Hematopoietic multipotent progenitor cell (in vitro differentiated cells): ENCODE measurements at places on chromosomes 1 and 21. TPM values are rescaled to one million over a fixed set of nuclear protein-coding genes. Genes with fewer than 3 reads are reported as not detected.

DNA sequence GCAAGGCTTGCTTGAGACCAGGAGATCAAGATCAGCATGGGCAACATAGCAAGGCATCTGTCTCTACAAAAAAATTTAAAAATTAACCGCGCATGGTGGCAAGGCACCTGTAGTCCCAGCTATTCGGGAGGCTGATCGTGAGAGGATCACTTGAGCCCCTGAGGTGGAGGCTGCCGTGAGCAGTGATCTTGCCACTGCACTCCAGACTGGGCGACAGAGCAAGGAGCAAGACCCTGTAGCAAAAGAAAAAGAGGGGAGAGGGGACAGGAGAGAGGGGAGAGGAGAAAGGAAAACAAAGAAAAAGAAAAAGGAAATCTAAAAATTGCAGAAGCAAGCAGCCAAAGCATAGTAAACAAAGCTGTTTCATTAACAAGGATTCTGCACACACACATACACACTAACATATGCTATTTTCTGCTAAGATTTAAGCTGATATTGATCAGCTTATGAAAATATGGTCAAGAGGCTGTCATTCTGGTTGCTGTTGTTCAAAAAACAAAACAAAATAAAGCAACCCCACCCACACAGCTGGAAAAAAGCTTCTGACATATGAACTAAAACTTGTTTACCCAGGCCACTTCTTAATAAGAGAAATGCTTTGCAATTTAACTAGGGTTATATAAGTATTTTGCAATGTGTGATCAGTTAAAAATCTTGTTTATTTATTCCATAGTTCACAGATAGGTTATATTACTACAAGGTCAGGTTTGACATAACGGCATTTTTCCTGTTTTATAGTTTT lies 1.8 kb downstream of the ARNT start:
- DNase-seq, result no peak

DNA sequence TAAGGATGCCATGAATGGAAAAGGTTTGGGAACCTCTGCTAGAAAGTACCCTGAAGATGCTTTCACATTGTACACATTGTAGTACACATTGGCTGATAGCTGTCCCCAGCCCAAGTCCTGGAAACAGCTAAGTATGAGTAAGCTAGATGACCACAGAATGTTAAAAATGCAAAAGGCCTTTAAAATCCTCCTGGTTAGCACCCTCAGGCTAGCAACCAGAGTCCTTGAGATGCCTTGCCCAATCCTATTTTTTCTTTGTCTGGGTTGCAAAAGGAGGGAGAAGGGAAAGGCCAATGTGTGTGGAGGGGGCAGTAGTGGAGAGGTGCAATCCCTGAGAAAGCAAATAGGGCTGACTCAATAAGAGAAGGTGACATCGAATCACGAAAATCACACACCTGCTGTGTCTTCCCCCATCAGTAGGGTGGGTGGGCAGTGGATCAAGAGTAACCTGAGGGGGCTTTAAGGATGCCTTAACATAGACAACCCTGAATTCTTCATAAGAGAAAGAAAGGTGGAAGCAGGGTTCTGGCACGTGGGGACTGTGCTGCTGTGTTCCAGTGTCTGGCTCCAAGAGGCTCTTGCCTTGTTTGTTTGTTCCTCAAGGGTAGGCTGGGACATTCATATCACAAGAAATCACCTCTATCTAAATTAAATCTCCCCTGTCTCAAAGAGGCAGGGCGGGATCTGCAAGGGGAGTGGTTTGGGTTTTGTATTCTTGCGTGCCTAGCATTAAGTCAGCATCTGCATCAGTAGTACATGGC lies 266.2 kb upstream of the PLXNA2 start:
- DNase-seq, result no peak

DNA sequence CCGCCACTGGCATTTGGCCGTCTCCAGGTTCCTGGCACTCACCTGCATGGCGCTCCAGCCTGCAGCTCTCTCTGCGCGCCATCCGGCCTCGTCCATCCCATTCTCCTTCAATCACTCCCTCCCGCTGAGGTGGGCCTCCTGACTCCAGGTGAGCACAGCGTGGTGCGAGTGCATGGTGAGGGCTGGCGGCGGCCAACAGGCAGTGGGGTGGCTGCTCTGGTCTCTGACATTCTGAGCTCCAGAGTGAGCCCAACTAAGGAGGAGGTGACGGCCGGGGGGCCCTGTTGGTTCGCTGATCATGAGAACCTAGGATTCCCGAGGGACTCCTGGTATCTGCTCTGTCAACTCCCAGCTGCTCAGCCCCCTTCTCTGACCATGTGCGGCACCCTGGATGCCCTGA lies 130.4 kb downstream of the AJAP1 start:
- DNase-seq, result no peak

- DNase-seq, result no peak
Measured at GRCh38 chr1:36440044-36440443, 10.2 kb downstream of the OSCP1 start.

DNA sequence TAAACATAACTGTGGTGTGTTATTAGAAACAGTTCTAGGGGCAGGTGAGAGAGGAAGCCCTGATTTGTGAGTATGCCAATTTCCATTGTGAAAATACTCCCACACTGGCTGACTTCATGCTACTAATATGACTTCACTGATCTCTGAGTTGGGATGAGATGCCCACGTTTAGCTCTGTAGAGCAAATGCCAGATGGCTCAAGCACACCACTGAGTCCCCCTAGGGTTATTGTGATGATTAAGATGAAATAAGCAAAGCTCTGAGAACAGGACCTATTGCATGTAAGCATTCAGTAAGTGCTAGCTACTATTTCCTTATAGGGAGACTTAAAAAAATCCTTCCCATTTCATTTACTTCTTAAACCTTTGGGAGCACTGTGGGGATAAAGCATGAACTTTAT lies 117.6 kb downstream of the CENPF start:
- DNase-seq, result no peak

DNA sequence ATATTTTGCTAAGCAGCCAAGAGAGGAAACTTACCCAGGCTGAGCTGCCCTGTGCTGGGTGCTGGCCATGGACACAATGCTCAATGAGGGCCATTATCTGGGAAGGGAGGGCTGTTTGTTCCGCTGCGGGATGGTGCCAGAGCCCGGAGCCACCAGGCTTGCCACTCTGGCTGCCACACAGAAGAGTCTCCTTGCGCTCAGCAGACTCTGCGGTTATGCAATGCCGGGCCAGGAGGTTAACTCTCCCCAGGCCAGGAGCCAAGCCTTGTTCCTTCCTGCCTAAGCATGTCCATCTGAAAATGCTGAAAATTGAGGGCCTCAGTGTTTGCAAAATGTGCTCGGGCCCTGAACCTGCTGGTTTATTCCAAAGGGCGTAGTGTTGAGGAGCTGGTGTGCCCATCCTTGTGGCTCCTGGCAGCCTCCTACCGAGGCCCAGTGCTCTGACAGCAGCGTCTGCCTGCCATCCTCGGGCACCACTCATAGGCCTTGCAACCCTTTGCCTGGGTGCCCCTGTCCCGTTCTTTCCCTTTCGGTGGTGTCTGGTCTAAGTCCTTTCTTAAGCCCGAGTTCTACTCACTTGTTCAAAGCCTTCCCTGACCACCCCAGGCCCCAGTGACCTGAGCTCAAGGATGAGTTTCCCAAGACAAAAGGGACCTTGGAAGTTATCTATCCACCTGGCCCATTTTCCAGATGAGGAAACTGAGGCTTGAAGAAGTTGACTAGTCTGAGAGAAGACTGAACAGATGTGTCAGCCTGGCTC lies 133.8 kb upstream of the EDN2 start:
- DNase-seq, result no peak

- peak; percentile 51 for DNase-seq
Measured at GRCh38 chr1:164772635-164773034, 213.7 kb downstream of the PBX1 start.

DNA sequence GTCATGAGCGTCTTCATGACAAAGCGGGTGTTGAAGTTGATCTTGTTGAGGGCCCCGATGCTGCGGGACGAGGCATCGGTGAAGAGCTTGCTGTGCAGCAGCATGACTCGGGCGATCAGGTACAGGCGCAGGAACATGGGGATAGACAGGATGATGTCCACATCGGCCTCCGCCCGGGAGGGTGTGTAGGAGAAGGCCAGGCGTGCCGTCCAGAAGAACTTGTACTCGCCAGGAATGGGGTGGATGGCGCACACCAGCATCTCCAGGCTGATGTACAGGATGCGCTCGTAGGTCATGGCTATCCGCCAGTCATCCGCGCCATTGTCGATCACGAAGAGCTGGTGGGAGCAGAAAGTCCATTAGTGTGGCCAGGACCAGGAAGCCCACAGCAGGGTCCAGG lies 98.0 kb downstream of the KCNN3 start:
- no peak for DNase-seq

DNA sequence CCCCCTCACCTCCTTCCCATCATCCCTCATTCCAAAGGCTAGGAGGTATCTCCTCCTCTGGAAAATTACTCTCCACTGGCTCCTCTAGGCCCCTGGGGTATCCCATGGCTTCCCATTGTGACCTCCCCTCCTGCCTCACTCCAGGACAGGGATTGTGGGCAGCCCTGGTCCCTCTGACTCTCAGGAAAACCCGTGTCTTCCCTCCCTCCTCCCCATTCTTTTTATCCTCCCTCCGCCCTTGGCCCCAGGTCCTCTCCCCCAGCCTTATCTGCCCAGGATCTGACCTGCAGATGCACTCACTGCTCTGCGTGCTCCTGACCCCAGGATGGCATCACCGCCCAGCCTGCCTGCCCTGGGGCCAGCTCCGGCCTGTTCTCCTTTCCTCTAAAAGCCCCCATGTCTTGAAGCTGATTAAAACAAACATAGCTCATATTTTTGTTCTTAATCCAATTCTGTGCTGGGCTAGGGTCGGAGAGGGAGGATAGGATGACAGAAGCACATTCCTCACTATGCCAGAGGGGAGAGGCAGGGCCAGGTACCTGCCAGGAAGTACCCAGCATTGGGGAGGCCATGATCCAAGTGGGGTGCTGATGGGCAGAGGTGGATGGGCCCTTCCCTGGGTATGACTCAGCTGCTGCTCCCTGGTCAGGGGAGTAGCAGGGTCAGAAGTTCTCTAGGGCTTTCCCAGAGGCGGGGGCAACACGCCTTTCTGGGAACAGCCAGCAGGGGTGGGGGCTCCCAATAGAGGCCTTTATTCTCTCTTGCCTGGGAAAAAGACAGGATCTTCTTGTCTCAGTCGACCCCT lies 13.8 kb upstream of the UBL4B start:
- no peak for DNase-seq

GRCh38 chr1:15283526-15283925 lies 36.5 kb downstream of the FHAD1 start:
- no peak for DNase-seq

GRCh38 chr1:118716775-118717174 lies 271.4 kb downstream of the TBX15 start:
- DNase-seq, result no peak

DNA sequence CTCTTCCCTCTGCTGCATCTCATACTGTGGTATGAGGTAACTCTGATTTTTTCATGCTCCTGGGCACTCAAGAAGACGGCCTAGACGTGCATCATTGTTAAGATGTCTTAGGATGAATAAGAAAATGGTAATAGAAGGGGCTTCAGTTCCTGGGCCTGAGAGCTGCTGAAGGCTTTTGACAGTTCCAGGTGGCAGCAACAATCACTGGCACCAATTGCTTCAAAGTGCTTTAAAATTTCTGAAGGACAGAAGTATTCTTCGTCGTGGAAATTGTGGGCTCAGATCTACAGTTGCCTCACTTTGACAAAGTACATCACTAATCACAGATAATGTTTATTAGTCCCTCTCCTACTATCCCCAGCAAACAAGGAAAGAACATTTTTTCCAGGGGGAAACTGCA lies 536.6 kb upstream of the CAMK1G start:
- no peak for DNase-seq

DNA sequence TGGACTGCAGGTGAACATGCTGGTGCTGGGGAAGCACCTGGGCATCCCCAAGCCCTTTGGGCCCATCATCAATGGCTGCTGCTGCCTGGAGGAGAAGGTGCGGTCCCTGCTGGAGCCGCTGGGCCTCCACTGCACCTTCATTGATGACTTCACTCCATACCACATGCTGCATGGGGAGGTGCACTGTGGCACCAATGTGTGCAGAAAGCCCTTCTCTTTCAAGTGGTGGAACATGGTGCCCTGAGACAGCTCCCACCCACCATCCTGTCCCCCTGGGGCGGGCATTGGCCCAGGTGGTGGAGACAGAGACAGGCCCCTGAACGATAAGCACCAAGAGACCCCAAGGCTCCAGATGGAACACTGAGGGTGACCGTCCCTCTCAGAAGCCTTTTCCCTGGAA lies 25.2 kb upstream of the PADI4 start:
- DNase-seq, result no peak

- DNase-seq, result no peak
Measured at GRCh38 chr1:21633992-21634805, 35.0 kb downstream of the RAP1GAP start.

GRCh38 chr1:203428981-203429599 lies 46.5 kb upstream of the PRELP start:
- DNase-seq, result no peak

- no peak for DNase-seq
Measured at GRCh38 chr1:32969566-32969965, 5.0 kb upstream of the RNF19B start.

GRCh38 chr1:224852901-224853568 lies 76.4 kb upstream of the DNAH14 start:
- DNase-seq, result no peak

- DNase-seq, result no peak
Measured at GRCh38 chr21:23579573-23579972, 2027.7 kb downstream of the MRPL39 start.

GRCh38 chr1:173871091-173871490 lies 2.9 kb downstream of the ZBTB37 start:
- DNase-seq, result no peak

DNA sequence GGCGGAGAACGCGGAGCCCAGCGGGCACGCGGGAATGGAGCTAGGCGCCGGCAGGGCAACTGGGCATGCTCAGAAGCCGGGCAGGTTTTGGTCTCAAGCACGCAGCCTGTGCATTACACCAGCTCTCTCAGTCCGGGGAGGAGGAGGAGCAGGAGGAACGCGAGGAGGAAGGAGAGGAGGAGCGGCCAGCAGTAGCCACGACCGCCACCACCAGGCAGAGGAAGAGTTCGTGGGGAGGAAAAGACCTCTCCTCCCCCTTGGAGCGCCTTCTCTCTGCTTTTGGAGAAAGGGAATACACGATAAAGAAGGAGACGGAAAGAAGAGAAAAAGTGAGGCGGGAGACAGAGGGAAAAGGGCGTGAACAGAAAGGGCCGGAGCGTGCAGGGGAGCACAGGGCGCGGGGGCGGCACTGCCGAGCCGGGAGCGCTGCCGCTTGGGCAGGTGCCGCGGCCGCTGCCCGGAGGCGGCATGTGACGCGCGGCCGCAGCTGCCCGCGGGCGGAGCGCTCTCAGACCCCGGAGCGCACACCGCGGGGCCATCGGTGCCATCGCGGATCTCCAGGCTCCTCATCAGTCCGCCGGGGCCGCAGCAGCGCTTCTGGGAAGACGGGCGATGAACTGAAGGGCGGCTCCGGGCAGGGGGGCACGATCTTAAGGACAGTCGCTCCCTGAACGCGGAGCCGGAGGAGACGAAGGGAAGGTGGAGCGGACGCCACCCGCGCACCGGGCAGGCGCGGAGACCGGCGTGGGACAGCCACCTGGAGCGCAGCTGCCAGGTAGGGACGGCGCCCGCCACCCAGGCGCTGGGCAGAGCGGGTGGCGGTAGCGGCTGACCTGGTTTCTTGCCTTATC lies at the start of gene CHRM3:
Gene CHRM3, plus strand, starts transcription at position 116 of the 851 bp plus-strand sequence. CDS start 520,884 bp downstream, outside the sequence.
- DNase-seq, result peak; percentile 84

GRCh38 chr1:110714374-110714995 lies 39.7 kb upstream of the KCNA3 start:
- no peak for DNase-seq

Gene SMG7
- 30.7 TPM for total RNA-seq

Gene TSEN15
- 26.7 TPM for total RNA-seq

Gene OR2M3
- 0.27 TPM for total RNA-seq

Gene C1QA
- total RNA-seq, result 0.27 TPM

Gene NBPF6
- under 0.01 TPM for total RNA-seq

Gene RFX5
- total RNA-seq, result 89.7 TPM

Gene CFAP126
- total RNA-seq, result 1.3 TPM

Gene SPOCD1
- under 0.01 TPM for total RNA-seq

Gene HSD11B1
- total RNA-seq, result not detected

Gene CD52
- 227 TPM for total RNA-seq

Gene LRRN2
- 1.3 TPM for total RNA-seq
